Astrocyte (in vitro differentiated cells and primary cell): ENCODE measurements at places on chromosomes 16 and 17. TPM values are rescaled to one million over a fixed set of nuclear protein-coding genes. Genes with fewer than 3 reads are reported as not detected.

- no peak for DNase-seq
These were observed 21.8 kb downstream of the PEMT start for GRCh38 chr17:17569691-17570090.

GRCh38 chr17:3754458-3755334 lies 31.0 kb downstream of the HASPIN start:
- DNase-seq: no peak

DNA sequence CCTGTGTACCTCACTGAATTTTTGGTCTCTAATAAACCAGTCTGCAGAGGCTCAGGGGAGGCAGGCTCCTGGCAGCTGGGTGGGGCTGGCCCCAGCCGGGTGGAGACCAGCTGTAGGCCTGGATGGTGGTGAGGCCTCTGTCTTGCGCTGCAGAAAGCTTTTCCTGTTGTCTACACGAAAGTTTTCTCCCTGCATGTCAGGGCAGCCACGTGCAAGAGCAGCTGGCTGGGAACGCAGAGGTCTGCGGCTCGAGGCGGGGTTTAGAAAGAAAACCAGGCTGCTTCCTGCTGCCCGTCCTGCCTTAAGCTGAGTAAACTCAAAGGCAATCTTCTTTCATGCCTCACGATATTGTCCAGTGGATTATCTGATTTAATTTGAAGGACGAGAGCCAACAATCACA lies 2.4 kb downstream of the SERPINF1 start:
- DNase-seq: peak; percentile 76

- DNase-seq: no peak
These were observed 1.0 kb downstream of the MSI2 start for GRCh38 chr17:57257195-57257894.

- no peak for DNase-seq
These were observed 418 bp downstream of the SOCS3 start for GRCh38 chr17:78359321-78359996.

DNA sequence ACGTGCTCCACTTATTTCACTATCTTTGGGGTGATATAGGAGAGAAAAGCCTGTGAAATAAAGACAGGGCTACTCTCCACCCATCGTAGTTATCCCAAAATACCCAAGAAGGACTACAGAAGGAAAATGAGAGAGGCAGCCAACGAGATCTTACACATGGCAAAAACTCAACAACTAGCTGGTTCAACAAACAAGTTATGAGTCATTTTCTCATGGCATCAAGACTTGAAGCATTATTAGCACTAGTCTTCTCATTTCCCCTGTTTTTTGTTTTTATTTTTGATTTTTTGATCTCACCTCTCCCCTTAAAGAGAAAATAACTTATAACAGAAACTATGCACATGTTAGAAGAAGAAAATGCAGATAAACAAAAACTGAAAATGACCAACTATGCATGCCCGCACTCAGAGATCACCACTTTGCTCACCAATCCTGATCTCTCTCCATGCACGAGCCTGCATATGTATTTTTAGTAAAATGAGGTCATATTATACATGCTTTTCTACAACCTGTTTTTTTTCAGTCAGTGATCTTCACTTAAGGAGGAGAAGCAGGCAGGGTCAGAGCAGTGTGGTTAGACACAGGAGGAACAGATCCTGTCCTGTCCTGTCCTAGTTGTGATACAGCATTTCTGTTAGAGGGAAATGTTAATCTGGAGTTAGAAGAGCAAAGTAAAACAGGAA lies 22.8 kb downstream of the FAM117A start:
- DNase-seq: peak; percentile 20

DNA sequence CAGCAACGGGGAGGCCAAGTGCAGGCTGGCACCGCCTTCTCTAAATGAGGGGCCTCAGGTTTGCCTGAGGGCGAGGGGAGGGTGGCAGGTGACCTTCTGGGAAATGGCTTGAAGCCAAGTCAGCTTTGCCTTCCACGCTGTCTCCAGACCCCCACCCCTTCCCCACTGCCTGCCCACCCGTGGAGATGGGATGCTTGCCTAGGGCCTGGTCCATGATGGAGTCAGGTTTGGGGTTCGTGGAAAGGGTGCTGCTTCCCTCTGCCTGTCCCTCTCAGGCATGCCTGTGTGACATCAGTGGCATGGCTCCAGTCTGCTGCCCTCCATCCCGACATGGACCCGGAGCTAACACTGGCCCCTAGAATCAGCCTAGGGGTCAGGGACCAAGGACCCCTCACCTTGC lies 18.5 kb downstream of the NGFR start:
- no peak for DNase-seq

GRCh38 chr16:65297453-65297852 lies 175.6 kb upstream of the CDH11 start:
- DNase-seq: no peak

- DNase-seq: peak; percentile 77
These were observed 34.7 kb upstream of the HNF1B start for GRCh38 chr17:37779554-37779953.

DNA sequence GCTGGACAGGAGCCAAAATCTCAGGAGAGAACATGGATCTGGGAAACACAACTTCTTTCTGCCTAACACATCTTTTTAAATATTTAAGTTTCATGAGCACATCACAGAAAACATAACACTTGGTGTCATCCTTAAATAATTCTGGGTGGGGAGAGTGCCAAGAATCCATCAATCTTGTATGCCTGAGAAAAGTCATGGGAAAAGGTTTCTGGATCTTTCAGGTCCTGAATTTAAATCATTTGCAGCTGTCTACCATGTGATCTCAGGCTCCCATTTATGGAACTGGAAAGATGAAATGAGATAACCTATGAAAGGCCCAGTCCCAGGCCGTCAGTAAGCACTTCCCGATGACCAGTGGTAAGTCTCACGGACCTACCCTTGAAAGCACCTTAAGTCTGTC lies 15.1 kb downstream of the CDH11 start:
- peak; percentile 53 for DNase-seq

GRCh38 chr17:35227546-35227945 lies 15.3 kb upstream of the SLFN5 start:
- DNase-seq: no peak

GRCh38 chr16:11015076-11015475 lies 70.7 kb downstream of the CLEC16A start:
- no peak for DNase-seq

DNA sequence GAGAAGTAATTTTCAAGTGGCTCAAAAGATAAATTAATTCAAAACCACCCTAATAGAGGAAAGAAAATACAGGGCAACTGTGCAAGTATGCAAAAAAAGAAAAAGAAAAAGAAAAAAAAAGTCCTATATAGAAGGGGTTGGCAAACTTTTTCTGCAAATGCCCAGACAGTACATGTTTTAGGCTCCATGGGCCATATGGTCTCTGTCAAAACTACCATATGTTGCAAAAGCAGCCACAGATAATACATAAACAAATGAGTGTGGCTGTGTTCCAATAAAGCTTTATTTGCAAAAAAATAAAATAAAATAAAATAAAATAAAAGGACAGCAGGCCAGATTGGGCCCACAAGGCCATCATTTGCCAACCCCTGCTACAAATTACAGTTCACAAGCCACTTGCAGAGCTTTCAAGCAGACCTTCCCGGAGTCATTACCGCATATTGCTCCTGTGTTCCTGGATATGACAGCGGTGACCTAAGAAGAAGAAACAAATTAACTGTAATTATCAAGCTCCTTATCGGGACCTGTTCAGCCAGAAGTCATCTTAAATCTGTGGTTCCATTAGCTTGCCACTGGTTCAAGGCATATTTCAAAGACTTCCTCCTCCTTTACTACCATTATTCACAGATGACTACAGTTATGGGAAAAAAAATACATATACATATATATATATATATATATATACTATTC lies 15.9 kb downstream of the ZC3H7A start:
- no peak for DNase-seq

- DNase-seq: no peak
These were observed 1.4 kb upstream of the SLFN11 start for GRCh38 chr17:35374766-35375344.

GRCh38 chr16:17083628-17084027 lies 387.1 kb downstream of the XYLT1 start:
- DNase-seq: no peak

DNA sequence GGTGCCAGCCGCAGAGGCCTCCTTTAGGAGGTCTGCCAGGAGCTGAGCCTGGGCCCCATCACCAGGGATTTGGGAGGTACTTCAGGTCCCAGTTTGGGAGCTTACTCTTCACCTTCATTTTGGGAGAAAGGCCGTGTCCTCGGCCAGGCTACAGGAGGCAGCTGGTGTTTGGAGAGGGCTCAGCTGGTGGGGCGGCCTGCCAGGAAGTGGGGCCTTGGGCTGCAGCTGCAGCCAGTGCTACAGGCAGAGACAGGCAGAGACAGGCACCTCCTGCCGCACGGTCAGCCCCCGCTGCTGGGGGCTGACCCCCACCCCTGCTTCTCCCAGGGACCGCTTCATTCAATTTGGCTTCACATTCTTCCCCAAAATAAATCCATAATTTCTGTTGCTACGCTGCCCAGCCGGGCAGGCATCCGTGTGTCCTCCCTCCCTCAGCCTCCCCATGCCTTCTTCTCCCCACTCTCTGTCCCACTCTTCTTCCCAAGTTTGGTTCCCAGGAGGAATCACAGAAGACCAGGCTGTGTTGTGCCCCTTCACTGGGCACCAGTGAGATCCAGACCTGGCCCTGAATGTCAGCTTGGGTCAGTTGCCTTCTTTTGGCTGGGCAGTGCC lies 6.1 kb downstream of the TMEM235 start:
- no peak for DNase-seq

- peak; percentile 11 for DNase-seq
These were observed at the start of gene NTN1 for GRCh38 chr17:9021158-9021991. NTN1 (plus strand) TSS chr17:9021510; CDS start chr17:9022374, 864 bp downstream.

- DNase-seq: peak; percentile 59
These were observed 21.4 kb downstream of the EMP2 start for GRCh38 chr16:10558746-10559641.

- DNase-seq: no peak
These were observed 4.6 kb upstream of the ICAM2 start for GRCh38 chr17:64024781-64025731.

- no peak for DNase-seq
These were observed 91.4 kb upstream of the DYNLRB2 start for GRCh38 chr16:80449392-80449791.

CCT6B gene
- total RNA-seq: 2.1 and 2.6 TPM in 2 replicates

RHBDL1 gene
- total RNA-seq: 4.0 and 4.9 TPM in 2 replicates

CX3CL1 gene
- total RNA-seq: 9.6 and 12.1 TPM in 2 replicates

ERCC4 gene
- 13.9 and 15.6 TPM in 2 replicates for total RNA-seq

HOXB6 gene
- not detected in 2 replicates for total RNA-seq

TAC4 gene
- not detected in 2 replicates for total RNA-seq

GPR179 gene
- 0.07 and 0.10 TPM in 2 replicates for total RNA-seq

GPRC5B gene
- 9.3 TPM in 2 replicates for total RNA-seq

DRG2 gene
- 32.2 and 35.0 TPM in 2 replicates for total RNA-seq

KRT37 gene
- total RNA-seq: not detected in 2 replicates

TPSG1 gene
- not detected in 2 replicates for total RNA-seq

NOD2 gene
- total RNA-seq: not detected in 2 replicates

MYH8 gene
- total RNA-seq: 0.10 TPM in 1 of 2 replicates, not detected in the other

PRSS21 gene
- total RNA-seq: not detected in 2 replicates

NRN1L gene
- total RNA-seq: 0.82 and 0.91 TPM in 2 replicates

ADGRG3 gene
- not detected in 2 replicates for total RNA-seq

CLEC10A gene
- not detected in 2 replicates for total RNA-seq

OR3A3 gene
- total RNA-seq: not detected in 2 replicates

HEATR9 gene
- not detected in 2 replicates for total RNA-seq

LLGL2 gene
- 6.9 and 14.8 TPM in 2 replicates for total RNA-seq

ANKRD40CL gene
- not detected in 2 replicates for total RNA-seq

FOXJ1 gene
- total RNA-seq: 0.31 and 0.48 TPM in 2 replicates

MT1M gene
- not detected in 2 replicates for total RNA-seq
